ENCODE measurements at places on chromosomes 7 and 10.

DNA sequence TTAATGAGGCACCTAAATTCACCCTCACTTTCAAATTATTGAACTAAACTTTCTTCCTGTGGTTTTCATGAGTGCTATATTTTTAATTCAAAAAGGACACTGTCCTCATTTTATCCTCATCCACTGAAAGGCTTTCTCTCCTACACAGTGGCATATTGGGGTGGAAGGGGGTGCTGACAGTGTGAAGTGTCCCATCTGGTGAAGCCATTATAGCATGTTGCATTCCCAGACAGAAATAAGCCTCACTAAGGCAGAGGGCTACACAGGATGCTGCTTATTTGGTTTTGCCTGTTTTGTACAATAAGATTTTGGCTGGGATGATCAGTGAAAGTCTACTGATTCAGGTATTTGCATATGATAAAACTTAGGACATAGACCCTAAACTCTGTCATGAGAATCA lies 82.4 kb upstream of the INHBA start:
- no peak for DNase-seq

GRCh38 chr7:95794917-95795515 lies 22.7 kb downstream of the DYNC1I1 start:
- no peak for DNase-seq

- no peak for DNase-seq
Observed at GRCh38 chr7:112092306-112092705, 113.9 kb downstream of the DOCK4 start.

- DNase-seq, result no peak
Observed at GRCh38 chr7:91800389-91800788, 80.1 kb downstream of the MTERF1 start.

DNA sequence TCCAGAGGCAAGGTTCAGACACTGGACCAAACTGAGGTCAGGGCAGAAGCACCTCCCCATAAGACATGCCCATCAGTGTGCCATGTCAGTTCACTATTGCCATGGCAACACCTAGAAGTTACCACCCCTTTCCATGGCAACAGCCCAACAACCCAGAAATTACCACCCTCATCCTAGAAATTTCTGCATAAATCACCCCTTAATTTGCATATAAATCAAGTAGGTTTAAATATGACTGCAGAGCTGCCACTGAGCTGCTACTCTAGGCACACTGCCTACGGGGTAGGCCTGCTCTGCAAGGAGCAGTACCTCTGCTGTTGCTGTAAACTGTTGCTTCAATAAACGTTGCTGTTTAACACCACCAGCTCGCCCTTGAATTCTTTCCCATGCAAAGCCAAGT lies 12.7 kb downstream of the STEAP2 start:
- DNase-seq, result no peak

GRCh38 chr10:14184841-14185315 lies 145.8 kb downstream of the FRMD4A start:
- no peak for DNase-seq

DNA sequence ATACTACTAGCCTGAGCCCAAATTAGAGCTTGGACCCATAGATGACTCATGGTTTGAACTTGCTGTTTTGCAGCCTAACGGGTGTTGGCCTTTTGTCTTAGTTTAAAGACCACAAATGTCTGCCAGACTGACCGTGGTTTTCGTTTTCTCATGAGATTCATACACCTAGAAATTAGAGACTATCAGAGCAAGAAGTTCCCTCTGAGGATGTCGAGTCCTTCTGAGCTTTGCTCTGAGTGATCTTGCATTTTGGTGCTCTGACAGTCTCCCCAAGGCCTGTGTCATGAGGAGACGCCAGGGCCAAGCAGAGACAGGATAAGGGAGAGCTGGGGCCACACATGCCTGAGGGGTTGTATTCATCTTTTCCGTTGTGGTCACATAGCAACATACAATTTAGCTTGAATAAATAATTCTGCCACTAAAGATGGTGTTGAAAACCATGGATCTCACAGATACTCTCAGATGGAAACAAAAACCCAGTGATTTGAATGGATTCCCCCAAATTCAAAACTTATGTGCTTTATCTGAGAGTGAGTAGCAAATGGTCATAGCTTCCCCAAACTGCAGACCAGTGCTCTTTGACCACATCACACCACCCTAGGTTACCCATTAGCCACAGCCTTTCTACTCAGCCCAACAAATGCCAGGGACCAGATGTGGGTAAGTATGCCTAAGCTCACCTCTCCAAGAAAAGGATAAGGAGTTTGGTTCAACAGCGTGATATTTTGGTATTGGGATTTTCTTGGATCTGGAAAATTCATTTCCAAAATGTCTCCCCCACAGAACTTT lies 762.0 kb upstream of the IGFBP3 start:
- no peak for DNase-seq

DNA sequence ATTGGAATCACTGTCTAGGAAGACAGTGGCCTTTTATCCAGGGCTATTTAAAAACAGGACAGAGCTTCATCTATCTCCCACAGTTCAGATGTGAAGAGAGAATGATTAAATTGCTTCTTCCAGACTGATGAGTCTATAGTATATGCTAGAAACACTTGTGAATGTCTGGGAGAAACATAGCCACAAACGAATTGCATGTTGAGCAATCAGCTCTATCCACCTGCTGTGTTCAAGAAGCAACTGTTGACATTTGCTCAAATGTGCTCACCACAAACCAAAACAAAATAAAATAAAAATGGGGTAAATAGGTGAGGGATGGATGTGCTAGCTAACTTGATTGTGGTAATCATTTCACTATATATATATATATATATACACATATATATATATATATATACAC lies 195.1 kb downstream of the HECW1 start:
- no peak for DNase-seq

GRCh38 chr7:96266580-96266979 lies 55.3 kb downstream of the SLC25A13 start:
- no peak for DNase-seq

DNA sequence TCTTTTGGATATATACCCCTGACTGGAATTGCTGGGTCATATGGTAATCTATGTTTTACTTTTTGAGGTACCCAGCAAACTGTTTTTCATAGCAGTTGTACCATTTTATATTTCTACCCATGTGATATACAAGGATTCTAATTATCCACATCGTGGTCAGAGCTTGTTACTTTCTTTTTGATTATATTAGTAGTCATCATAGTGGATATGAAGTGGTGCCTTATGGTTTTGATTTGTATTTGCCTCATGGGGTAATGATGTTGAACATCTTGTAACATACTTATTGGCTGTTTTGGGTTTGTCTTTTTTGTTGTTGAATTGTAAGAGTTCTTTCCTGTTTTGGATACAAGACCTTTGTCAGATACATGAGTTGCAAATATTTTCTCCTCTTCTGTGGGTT lies 51.7 kb downstream of the MAPK8 start:
- no peak for DNase-seq

- DNase-seq, result no peak
Observed at GRCh38 chr7:115037128-115037802, 115.4 kb downstream of the MDFIC start.

DNA sequence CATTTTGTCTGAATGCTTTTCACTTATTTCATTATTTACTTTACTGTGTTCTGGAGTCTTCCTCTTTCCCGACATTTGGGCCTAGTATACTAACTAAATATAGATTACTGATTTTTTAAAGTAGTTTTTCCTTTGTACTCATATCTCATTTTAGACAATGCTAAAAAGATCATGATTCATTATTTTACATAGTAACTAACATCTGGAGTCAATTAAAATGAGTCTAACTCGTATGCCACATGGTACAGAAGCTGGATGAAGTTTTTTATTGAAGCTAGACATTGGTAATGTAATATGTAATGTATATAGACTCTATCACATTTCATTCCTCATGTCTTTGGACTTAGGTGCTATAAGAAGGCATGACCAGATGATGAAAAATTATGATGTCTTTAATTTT lies 156.3 kb upstream of the HGF start:
- no peak for DNase-seq

DNA sequence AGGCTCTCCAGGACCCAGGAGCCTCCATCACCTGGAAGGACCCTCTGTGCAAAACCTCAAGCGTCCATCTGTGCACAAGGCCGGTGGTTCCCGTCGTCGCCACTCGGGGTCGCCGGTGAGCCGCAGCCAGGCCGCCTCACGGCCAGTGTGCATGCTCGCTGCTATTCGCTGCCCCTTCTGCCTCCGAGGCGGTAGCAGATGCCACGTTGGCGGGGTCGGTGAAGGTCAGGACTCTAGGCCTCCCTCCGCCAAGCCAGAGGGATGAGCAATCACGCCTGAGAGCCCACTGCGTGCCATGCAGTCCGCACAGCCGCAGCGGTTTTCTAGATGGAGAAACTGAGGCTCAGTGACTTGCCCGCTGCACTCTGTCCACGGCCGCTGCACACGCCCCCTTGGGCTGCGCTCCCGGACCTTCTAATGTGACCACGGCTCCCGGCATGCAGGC lies 5.7 kb downstream of the UPK3B start:
- DNase-seq, result no peak

GRCh38 chr7:2233926-2234325 lies 1.2 kb upstream of the MAD1L1 start:
- no peak for DNase-seq

DNA sequence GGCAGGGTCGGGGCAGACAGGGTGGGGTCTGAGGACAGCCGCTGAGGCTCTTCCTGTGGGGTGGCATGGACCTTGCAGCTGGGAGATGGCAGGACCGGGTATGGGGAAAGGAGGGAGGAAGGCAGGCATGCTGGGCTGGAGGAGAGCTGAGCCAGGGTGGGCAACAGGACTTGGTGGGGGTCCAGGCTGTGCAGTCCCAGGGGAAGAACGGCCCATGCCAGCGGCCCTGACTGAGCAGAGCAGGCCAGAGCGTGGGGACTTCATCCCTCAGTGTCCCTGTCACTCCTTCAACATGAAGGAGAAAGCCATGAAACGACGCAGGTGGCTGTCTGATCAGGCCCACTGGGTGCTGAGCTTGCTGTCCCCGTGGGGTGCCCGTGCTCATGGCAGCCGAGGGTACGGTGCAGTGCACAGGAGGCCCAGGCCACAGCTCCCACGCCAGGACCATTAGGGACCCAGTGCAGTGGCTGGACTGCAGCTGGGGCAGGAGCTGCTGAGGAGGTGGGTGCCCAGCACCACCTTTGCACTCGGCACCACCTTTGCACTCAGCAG lies 519.6 kb downstream of the PTPRN2 start:
- no peak for DNase-seq

GRCh38 chr7:129859183-129859582 lies 93.6 kb downstream of the UBE2H start:
- DNase-seq, result no peak

GRCh38 chr7:3078514-3078913 lies 34.8 kb upstream of the CARD11 start:
- no peak for DNase-seq

DNA sequence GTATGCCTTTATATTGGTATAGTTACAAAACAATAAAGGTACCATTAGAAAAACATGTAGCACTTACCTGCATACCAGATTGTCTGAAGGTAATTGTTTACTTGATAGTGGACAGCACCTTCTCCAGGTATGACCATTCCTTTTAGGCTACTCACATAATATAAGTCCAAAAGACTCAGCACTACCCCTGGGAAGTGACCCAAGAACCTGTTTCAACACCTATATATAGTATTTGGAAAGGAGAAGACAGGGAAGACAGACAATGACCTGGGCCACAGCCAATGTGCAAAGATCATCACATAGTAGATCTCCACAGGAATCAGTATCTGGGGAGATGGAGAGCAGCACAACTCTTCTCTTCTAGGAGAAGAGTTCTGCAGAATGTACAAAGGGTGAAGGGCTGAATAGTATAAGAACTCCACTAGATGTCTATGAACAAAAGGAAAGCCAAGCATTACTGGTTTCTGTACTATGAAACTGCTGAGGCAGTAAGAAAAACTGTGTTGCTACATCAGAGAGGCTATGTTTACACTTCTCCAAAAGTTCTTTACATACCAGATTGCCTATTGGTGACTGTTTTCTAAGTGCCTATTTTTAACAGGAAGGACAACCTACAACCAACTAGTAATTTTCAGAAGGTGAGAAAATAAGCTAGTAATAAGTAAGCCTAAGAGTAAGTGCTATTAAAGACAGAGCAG lies 159.2 kb downstream of the BTAF1 start:
- DNase-seq, result no peak

DNA sequence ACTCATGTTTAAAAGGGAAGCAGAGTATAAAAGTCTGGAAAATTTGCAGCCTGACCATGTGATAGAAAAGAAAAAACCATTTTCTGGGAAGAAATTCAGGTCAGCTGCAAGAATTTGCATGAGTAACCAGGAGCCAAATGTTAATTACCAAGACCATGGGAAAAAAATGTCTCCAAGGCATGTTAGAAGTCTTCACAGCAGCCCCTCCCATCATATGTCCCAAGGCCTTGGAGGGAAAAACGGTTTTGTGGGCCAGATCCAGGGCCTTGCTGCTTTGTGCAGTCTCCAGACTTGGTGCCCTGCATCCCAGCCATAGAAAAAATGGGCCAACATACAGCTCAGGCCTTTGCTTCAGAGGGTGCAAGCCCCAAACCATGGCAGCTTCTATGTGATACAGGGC lies 1019.6 kb upstream of the SORCS1 start:
- no peak for DNase-seq

GRCh38 chr10:24384954-24385353 lies 176.0 kb downstream of the KIAA1217 start:
- no peak for DNase-seq

- no peak for DNase-seq
Observed at GRCh38 chr10:59881640-59882039, 24.7 kb downstream of the CCDC6 start.

DNA sequence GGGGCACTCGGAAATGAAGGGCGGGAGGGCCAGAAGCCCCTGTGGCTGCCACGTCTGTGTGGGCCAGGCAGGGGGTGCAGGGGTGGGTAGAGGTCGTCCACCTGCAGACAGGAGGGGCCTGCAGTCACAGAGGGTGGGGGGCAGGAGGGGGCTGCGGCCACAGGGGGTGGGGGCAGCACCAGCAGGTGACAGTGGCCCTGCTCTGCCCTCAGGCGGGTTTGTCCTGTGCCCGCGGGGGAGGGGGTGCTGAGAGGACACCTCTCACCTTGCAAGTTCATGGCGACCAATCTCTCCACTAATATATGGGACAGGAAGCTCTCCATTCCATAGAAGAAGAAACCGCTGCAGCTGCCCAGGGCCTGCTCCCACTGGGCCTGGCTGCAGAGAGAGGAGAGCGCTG lies 26.6 kb upstream of the NKX6-2 start:
- DNase-seq, result no peak

- DNase-seq, result no peak
Observed at GRCh38 chr10:122782911-122783310, 62.7 kb downstream of the CUZD1 start.

DNA sequence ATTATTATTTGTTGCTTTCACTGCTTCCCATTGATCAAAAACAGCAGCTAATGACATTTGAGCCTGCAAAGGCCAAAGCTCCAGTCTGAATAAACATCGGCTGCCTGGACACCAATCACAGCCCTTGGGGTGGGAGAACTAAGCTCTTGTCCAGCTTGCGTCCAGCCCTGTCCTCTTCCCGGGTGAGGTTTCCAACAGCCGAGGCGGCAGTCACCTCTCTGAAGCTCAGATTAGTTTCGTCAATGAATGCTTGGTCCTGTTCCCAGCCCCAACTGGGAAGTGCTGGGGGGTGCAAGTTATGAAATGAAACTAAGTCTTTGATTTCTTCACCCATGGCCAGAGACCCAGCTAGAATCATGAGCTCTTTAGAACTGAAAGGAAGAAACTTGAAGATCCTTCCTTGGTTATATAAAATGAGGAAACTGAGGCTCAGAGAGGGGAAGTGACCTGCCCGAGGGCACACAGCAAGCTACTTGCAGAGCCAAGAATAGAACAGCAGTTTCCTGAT lies 114.0 kb upstream of the TCF7L2 start:
- DNase-seq, result no peak
